ENCODE measurements at places on chromosomes 1 and 21.

- DNase-seq, result no peak
These were observed 106.7 kb upstream of the CDC42BPA start for GRCh38 chr1:227424953-227425352.

- DNase-seq, result no peak
These were observed 128.5 kb upstream of the ZNHIT6 start for GRCh38 chr1:85836736-85837135.

- DNase-seq, result peak; percentile 40
These were observed 33.0 kb upstream of the TARDBP start for GRCh38 chr1:10979483-10979920.

DNA sequence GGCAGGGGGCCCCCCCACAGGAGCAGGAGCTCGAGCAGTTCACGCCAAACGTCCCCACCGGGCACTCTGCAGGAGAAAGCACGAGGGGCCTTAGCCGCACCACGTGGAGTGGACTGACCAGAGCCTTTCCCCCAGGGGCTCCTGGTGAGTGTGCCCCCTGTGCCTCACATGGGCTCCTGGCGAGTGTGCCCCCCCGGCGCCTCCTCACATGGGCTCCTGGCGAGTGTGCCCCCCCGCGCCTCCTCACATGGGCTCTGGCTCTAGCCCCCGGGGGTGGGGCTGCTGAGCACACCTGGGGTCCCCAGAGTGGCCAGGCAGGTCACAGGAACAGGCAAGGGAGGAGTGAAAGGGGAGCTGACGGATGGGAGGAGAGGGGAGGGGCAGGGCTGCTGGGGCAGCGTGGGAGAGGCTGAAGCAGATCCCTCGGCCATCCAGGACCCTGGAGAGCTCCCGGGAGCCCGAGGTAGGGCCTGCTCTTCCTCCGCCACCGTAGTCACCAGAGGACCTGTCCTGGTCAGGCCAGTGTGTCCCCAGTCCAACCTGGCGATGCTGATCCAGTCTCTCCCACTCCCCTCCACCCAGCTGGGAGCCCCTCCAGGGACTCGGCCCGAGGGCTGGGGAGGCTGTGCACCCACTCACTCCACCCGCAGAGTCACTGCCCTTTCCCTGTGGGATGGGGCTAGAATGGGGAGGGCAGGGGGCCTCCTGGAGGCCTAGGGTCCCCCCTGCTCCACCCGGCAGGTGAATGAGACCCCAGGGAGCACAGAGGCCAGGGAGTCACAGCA is 47.6 kb downstream of the ARHGEF16 start:
- DNase-seq, result peak; percentile 64

DNA sequence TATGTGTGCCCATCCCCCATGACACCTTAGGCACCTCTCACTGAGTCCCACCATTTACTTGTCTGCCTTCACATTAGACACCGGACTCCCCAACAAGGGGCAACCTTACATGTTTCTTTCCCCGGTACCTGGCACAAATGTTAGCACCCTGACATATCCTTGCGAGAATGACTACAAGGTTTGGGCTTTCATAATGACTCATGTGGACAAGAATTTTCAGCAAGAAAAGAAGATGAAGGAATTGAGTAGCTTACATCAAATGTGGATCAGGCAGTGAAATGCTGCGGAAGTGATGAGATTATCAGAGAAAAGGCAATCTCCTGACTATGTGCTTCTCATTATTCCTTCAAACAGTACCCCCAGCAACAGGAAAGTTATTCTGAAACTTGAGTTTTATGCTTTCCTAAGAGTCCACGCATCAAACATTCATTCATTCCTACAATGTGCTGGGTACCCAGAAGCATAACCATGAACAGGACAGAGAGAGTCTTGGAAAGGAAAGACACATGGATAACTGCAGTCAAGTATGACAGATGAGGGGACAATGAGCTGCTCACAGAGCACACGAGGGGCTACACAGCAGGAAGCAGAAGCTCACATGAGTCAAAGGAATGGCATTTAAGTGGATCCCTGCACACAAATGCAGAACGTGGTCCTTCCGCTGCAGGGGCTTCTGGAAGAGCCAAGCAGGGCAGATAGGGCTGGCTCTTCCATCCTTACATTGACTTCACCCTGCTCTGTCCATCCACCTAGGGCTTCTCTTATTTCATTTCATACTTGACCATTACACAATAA is 112.1 kb downstream of the PCNX2 start:
- DNase-seq, result no peak

GRCh38 chr1:170215072-170215885 is 69.5 kb downstream of the NTMT2 start:
- peak; percentile 22 for DNase-seq

DNA sequence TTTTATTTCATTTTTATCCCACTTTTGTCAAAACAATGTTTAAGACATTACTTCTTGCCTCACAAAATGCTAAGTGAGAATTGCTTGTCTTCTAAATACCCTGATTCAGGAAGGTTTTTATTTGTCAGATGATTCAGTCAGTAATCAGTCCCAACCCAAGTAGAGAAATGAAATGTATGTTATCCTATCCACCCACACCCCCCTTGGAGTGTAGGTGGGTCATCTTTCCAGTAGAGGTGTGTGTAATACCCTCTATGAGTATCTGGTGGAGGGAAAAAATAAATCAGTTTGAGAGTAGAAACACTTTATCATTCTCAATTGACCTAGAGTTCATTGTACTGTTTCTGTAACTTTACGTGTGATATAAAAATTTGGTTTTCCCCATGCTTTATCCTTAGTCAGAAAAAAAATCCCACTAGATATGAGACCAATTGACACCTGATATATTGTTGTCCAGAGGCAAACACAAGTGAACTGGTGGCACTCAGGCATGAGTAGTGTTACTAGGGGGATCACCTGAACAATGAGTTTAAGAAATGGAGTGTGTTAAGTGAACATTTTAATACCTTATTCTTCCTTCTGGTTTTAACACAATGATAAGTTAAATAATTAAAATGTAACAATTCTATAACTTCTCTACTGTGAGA is 153.8 kb upstream of the C1orf105 start:
- no peak for DNase-seq

DNA sequence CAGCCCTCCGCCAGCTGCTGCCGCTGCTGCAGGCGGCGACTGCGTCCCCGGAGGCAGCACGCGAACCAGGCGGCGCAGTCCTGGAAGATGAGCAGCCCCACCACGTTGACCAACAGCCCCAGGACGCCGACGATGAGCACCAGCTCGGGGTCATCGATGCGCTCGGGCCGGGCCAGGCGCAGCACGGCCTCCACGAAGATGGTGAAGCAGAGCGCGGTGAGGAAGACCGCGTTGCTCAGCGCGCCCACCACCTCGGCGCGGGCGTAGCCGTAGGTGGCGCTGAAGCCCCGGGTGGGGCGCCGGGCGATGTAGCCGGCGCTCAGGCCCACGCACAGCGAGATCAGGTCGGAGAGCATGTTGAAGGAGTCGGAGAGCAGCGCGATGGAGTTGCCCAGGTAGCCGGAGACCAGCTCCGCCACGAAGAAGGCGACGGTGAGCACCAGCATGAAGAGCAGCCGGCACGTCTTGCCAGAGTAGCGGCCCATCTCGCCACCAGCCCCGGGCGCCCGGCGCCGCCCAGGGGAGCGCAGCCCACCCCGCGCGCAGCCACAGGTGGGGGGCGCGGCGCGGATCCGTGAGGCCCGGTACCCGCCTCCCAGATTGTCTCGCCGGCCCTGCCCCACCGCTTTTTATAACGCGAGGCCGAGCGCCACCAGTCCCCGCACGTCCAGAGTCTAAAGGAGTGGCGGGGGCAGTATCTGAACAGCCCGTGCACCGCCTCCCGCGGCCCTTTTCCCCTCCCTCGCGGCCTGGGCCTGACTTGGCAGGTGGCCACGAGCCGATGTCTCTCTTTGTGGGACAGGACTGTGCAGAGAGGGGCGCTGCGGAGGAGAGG is at the start of gene SLC30A10:
TSS of gene SLC30A10 (minus strand) at position 602 of the 835 bp plus-strand sequence. CDS start at position 485, 117 bp downstream.
- DNase-seq, result peak; percentile 24

DNA sequence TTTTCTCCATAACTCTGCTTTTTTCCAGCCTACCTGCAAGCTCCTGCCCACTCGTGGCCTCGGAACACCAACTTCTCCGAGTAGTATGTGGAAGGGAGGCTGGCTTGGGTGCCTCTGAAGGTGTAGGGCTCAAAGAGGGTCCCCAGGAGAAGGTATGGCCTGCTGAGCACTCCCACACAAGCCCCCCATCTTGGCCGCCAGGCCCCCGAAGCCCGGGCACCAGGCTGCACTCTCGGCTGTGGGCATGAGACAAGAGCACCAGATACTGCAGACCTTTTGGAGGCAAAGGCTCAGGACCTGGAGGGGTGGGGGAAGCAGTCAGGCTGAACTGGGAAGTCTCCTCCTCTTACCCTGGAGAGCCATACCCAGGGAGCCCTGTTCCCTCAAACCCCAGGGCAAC is 1.7 kb downstream of the ZNF692 start:
- DNase-seq, result no peak

GRCh38 chr1:22273686-22274681 is 131.1 kb upstream of the WNT4 start:
- DNase-seq, result no peak

GRCh38 chr21:40208206-40208947 is 341.1 kb downstream of the PCP4 start:
- no peak for DNase-seq

GRCh38 chr1:109527098-109527811 is 12.4 kb upstream of the GPR61 start:
- no peak for DNase-seq

DNA sequence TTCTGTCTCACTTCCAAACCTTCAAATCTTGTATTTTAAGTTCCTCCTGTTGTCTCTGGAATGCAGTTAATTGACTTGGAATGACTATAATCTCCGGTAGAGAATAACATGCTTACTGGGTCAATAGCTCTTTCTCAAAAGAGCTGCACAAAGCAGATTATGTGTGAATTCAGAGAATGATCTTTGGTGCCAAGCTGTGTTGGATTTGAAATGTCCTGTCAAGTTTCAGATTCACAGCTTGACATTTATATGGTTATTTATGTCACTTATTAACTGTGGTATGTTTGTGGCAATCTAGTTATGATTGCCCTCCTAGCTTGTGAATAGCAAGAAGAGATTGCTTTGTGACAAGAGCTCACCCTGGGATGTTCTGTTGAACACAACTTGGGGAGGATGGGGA is 128.3 kb upstream of the KCNE2 start:
- peak; percentile 44 for DNase-seq

All from lung (tissue), 17 donors.